ENCODE measurements at places on chromosomes 2 and 18.

GRCh38 chr2:74206180-74206688 lies 7.8 kb downstream of the MTHFD2 start:
- DNase-seq: no peak

- no peak for DNase-seq
Measured at GRCh38 chr2:154240921-154241379, 369.2 kb downstream of the GALNT13 start.

- no peak for DNase-seq
Measured at GRCh38 chr18:54872681-54873080, 44.4 kb downstream of the RAB27B start.

DNA sequence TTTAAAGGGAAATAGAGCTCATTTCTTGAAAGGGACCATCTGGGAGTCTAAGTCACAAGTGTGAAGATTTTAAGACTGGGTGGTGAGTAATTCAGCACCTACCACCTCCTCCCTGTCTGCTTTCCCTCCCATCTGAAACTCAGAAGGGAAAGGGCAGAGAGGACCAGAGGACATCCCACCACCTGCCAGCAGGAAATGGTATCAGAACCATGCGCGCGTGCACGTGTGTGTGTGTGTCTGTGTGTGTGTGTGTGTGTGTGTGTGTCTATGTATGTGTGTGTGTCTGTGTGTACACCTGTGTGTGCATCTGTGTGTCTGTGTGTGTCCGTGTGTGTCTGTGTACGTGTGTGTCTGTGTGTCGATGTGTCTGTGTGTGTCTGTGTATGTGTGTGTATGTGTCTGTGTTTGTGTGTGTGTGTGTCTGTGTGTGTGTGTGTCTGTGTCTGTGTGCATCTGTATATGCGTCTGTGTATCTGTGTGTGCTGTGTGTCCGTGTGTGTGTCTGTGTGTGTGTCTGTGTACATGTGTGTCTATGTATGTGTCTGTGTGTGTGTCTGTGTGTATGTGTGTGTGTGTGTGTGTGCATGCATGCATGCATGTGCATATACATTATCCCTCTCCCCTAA lies 76.8 kb downstream of the ZFP36L2 start:
- no peak for DNase-seq

GRCh38 chr2:46335391-46336282 lies 38.4 kb downstream of the EPAS1 start:
- no peak for DNase-seq

DNA sequence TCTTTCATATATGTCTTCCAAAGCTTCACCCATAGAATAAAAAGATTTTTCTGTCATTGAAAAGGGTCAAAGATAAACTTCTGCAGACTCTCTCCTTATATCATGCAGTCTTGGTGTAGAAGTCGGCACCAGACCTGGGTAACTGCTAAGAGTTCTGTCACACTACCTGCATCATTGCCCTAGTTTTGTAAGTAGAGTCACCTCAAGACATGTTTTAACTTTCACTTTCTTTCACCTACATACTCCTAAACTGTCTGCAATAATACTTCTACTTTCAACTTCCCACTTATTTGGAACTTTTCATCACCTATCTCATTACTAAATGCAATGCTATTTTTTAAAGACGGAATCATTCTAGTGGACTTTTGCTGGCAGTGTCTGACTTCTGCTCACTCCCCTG lies 475.6 kb upstream of the VRK2 start:
- no peak for DNase-seq

DNA sequence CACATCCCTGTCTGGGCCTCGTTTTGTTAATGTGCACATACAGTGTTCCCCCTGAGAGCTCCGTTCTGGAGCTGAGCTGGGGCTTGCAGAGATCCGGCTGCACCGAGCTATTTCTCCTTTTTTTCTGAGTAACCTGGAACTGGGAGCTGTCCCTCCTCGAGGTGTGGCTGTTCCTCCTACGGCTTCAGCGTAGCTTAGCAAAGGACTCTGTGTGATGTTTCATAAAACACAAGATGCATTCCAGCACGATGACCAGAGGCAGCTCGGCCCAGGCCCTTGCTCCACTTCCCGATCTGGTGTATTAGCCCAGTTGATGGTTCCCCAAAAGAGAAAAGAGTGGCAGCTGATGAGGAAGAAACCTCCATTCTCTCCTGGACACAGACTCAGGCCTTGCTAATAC lies 103.0 kb downstream of the FAM210A start:
- DNase-seq: no peak

- no peak for DNase-seq
Measured at GRCh38 chr18:76725445-76725844, 96.9 kb upstream of the ZNF236 start.

DNA sequence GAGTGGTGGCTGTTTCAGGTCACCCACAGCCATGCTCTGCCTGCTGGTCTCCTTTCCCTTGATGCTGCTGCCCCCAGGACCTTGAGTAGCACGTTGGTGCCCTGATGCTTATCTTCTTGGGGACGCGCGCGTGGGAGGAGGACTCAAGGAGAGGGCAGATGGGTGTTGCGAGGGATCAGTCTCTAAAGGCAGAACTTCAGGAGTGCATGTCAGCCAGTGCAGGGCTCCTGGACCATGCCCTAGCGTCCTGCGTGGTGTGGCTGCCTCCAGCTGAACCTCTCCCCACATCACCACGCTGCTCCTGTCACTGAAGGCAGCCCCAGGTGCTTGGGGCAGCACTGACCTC lies 62.5 kb upstream of the GLI2 start:
- DNase-seq: no peak

DNA sequence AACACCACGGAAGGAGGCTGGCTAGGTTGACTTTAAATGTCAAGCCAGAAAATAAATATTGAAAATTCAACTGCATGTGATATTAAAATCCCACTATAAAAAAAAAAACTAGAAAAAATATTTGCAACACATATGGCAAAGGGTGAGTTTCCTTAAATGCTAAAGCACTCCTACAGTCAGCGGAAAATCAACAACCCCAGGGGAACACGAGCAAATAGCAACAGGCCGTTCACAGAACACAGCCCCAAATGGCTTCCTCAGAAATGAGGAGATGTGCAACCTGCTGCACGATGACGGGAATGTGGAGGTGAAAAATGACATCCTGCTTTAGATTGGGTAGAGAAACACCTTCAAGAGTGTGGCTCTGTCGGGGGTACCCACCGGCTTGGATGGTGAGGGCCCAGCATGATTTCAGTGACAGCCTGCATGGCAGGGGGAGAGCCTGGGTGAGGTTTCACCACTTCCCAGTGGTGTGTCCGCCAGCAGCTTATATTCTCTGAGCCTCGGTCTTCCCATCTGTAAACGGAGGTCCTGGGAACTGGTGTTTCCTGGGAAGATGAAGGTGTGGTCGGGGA lies 157.9 kb upstream of the GLI2 start:
- no peak for DNase-seq

- DNase-seq: no peak
Measured at GRCh38 chr2:240393831-240394410, 41.5 kb upstream of the GPC1 start.

- no peak for DNase-seq
Measured at GRCh38 chr2:143056550-143056949, 72.7 kb upstream of the ARHGAP15 start.

GRCh38 chr2:215354771-215355695 lies 43.2 kb downstream of the ATIC start:
- DNase-seq: no peak

DNA sequence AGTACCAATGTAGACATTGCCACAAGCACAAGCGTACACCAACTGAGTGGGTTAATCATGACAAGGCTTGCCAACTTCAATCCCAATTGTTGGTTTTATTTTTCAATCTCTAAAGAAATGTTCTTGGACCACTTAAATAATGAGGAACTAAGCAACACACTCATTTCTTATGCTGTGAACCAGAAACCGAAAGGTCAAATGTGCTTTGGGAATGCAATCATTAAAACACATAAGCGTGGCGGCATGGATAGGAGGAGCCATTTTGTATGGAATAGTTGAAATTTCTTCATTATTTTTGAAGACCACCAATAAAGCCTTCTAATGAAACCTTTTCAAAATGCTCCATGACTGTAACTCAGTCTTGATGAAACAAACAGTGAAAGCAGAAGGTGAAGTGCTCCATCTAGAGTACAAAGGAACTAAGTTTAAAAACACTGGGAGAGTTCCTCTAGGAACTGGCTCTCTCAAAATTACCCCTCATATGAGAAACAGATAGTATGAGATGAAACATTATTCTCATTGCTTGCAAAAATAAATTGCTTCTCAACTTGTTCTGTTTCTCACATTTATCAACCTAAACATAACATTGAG lies 113.2 kb upstream of the CHST9 start:
- DNase-seq: no peak

DNA sequence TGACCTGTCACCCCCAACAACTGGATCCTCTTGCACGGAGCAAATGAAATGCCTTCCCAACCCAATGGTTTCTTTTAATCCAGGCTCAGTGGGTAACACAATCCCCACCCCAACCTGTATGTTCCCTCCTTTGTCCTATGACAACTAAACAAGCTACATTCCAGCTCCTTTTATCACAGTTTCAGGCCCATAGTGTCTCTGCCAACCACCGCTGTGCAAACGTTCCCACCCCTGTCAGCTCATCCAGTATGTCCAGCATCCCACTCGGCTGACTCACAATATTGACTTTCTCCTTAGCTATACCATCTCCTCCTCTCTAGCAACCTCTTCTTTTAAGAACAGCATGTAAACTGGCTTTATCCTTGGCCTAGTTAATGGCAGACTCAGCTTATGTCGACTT lies 117.9 kb upstream of the PPP1CB start:
- DNase-seq: no peak

DNA sequence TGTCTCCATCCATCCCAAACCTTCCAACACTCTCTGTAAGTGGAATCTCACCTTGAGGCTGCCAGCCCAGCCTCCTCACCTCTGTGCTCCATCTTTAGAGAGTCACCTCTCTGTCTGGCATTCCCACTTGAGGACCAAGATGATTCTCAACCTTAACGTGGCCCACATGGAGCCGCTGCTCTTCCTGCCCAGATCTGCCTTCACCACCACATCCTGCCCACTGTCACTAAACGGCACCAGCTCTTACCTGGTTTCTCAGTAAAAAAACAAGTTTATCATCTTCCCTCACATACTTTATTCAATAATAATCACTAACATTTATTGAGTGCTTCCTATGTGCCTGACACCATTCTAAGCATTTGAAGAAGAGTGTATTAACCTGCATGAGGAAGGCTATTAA lies 80.4 kb downstream of the NEDD4L start:
- no peak for DNase-seq

DNA sequence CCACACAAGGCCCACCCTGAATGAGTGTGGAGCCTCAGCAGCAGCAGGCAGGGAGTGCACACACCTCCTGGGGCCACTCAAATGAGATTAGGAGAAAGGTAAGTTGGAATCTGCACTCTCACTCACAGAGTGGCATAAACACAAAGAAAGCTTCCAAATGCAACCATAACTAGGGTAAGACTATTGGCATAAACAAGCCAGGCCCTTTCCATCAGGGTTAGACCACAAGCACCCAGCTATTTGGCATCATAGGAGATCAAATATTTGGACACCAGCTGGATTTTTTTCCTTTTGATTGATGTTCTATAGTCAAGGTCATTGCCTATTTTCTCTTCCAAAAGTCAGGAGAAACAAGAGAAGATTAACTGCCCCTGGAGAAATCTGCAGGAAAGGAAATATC lies 471.5 kb downstream of the TXNL1 start:
- DNase-seq: no peak

DNA sequence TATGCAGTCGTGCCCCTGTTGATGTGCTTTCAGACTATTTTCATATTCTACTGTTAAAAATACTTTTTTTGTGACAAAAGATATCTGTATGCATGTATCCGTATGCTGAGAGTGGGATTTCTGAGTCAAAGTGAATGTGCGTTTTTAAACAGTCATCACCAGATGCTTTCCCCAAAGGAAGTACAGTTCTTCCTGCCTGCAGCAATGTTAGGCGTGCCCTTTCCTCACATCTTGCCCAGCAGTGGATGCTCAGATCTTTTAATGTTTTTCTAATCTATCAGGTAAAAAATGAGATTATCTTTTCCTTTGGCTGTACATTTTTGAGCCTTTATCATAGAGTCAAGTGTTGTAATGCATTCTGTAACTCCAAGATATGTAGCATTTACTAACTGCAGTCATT lies 111.7 kb downstream of the PTPRM start:
- DNase-seq: no peak

DNA sequence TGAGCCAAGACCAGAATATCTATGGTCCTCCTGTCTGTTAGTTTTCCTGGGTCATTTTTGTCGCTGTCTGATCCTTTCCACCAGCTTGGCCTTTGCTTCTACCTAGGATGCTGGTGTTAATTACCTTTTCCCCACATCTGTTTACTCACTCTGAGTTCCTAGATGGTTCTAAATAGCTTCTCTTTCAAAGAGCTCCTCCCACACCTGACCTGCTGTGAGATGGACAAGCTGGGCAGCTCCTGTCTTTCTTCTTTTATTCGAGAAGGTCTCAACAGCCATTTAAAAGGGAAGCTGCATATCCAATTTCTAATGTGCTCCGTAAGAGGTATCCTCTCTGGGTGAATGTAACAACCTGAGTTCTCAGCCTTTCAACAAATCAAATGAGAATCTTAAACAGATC lies 156.2 kb downstream of the HRH4 start:
- DNase-seq: no peak

GRCh38 chr2:150549381-150549780 lies 61.9 kb upstream of the RND3 start:
- no peak for DNase-seq

- DNase-seq: no peak
Measured at GRCh38 chr2:211434773-211435172, 878.4 kb downstream of the CPS1 start.

DNA sequence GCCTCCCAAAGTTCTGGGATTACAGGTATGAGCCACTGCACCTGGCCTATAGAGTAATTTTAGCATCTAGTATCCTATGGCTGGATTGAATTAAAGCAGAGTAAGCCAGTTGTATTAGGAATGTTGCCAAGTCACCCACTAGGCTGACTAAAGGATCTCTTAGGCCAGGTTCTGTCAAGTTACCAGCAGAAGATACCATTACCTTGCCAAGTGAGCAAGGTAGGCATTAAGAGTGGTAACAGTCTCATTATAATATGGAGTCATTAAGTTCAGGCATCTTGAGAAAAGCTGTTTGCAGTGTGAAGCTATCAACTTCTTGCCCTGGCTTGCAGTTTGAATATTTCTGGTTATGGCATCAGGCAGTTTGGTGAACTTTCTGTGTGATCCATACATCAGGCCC lies 37.0 kb upstream of the MTCL1 start:
- no peak for DNase-seq

DNA sequence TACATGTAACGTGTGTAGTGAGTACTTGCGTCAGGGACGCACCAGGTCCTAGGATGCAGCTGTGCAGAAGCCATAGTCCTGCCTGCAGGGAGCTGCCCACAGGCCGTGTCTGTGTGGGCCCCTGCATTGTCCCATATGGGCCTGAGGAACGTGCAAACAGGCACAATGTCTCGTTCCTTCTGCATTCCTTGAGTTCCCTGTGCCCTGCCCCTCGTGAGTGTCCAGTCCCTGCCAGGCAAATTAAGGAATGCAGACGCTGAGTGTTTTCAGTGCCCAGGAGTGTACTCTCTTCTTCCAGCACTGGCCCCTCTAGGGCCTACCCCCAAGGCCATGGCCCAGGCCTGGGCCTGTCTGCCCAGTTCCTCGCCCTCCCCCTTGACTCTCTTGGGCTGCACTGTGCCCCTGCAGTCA lies 61.8 kb downstream of the FAM168B start:
- no peak for DNase-seq

- no peak for DNase-seq
Measured at GRCh38 chr2:55801436-55801835, 107.8 kb upstream of the PNPT1 start.

All from CD4-positive, alpha-beta T cell (primary cell).